Stimulated activated memory B cell treated with anti-CD40 and anti-IgM and Interleukin-4, amounts not matched to agents 10 μg/mL and 1 μg/mL and 100 μg/mL, for 72 hours (primary cell): ENCODE measurements at places on chromosomes 3 and 15.

GRCh38 chr15:91135201-91136130 lies 35.4 kb downstream of the SV2B start:
- peak; percentile 50 for ATAC-seq

DNA sequence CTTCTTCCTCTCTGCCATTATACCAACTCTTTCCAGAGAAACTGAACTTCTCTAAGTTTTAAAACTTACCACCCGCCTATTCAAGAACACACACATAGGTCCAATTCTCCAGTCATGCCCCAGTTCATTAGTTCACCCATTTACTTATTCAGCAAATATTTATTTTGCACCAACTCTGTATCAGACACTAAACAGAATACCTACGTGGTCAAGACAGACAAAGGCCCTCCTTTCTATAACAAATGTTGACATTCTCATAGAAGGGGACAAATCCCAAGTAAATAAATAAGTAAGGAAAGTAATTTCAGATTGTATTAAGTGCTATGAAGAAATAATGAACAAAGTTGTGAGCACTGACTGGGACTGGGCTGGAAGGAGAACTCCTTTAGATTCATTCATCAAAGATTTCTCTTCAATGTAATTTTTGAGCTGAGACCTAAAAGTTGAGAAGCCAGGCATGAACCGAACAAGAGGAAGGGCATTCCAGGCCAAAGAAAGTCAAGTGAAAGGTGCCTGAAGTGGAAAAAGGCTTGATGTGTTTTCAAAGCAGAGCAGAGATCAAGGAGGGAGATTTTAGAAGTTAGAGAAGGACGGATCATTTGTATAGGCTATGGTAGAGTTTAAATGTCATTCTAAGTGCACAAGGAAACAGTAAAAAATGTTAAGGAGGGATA lies 120.4 kb downstream of the P3H2 start:
- no peak for ATAC-seq

- no peak for ATAC-seq
Measured at GRCh38 chr3:58584690-58585004, 7.5 kb upstream of the FAM107A start.

DNA sequence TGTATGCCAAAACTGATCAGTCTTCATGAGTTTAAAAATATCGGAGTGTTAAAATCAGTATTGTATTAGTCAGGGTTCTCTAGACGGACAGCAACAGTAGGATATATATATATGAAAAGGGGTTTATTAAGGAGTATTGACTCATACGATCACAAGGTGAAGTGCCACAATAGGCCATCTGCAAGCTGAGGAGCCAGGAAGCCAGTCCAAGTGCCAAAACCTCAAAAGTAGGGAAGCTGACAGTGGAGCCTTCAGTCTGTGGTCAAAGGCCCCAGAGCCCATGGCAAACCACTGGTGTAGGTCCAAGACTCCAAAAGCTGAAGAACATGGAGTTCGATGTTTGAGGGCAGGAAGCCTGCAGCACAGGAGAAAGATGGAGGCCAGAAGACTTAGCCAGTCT lies 391.0 kb upstream of the CADM2 start:
- ATAC-seq = no peak

DNA sequence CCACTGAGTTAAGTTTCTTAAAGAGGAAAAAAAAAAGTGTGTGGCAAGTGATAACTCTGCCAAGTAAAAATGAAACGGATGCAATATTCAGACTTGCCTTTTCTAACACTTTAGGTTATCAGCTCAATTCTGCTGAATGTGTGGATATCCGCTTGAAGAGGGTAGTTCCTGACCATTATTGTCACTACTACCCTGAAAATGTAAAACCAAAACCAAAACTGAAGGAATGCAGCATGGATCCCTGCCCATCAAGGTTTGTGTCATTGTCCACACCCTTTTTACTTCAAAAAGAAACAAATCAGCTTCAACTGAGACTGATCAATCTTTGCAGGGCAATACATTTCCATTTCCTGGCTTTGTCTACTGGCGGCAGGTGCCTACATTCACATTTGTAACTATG lies 236.1 kb downstream of the ADAMTSL3 start:
- no peak for ATAC-seq

GRCh38 chr3:52454250-52454937 lies 553 bp upstream of the TNNC1 start:
- ATAC-seq = no peak

DNA sequence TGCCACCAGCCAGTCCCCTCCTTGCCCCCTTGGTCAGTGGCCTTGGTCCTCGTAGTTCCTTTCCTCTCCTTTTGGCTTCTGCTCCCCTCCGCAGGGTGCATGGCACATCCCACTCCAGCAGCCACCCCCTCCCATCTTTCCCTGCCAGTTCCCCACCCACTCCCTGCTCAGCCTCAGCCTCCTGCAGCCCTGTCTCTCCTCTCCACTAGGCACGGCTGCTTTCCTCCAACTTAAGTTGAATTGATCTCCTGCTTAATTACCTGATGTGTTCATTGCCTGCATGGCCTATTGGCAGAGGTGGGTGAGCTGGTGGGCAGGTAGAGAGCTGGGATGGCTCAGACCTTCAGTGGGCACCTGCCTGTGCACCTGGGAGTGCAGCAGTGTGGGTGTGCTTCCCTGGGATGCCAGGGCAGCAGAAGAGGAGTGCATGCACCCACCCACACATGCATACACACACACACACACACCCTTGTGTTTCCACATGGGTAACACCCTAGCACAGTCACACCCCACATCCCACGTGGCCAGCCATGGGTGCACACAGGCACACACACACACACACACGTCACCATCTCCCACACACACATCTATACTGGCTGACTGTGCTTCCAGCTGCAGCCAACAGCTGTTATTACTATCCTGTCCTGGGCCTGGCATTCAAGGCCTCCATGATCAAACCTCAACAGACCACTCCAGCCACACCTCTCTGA lies 30.9 kb downstream of the C3orf18 start:
- ATAC-seq = no peak

- no peak for ATAC-seq
Measured at GRCh38 chr3:179286331-179286730, 35.4 kb upstream of the KCNMB3 start.

DNA sequence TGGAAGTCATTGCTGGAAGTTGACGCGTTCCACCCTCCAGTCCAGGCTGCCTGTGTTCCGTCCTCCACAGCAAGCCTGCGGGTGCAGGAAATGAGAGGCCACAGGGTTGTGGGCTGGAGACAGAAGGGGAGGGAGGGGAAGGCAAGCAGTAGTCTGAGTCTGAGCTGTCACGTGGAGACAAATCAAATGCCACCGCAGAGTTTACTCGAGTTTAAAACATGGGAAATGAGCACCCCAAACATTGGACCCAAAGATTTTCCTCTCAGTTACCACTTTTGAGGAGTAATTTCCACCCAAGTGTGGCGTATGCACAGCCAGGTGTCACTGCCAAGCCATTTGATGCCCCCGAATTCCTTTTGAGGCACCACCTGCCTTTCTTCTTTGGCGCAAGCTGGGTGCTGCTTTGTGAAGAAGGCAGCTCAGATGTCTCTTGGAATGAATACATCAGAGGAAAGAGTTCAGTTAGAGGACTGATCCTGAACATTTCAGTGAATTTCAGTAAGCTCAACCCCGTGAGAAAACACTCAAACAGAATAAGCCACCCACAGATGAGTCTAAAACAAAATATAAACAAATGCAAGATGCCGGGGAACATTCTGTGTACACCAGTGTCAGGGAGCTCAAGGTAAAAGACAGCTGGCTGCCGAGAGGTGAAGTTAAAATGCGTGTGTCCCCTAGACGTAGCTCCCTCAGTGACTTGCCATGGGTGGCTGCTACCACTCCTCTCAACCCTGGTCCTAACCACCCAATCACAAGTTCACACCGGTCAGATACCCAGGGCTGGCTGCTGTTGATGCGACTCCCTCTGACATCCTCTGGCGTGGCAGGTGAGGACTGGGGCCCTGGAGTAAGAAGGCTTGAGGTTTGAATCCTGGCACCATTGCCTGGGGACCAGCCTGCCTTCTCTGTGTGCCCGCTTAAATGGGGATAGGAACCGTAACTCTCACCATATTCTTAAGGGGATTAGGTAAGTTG lies 203.8 kb downstream of the UACA start:
- ATAC-seq = peak; percentile 58

- ATAC-seq = no peak
Measured at GRCh38 chr3:4935347-4935746, 43.9 kb upstream of the BHLHE40 start.
